Cerebellar nuclear complex (tissue), 1 donor: ENCODE measurements at places on chromosomes 12 and 14.

GRCh38 chr12:60278209-60278608, 682.4 kb downstream of the SLC16A7 start:
- DNase-seq: no peak

- no peak for DNase-seq
Observed at GRCh38 chr12:2486796-2487195, 308.0 kb upstream of the FKBP4 start.

- no peak for DNase-seq
Observed at GRCh38 chr12:85072826-85073225, 36.7 kb downstream of the LRRIQ1 start.

GRCh38 chr14:52000019-52000582, 10.8 kb downstream of the RTRAF start:
- no peak for DNase-seq

GRCh38 chr12:50745861-50746260, 18.0 kb upstream of the ATF1 start:
- no peak for DNase-seq

DNA sequence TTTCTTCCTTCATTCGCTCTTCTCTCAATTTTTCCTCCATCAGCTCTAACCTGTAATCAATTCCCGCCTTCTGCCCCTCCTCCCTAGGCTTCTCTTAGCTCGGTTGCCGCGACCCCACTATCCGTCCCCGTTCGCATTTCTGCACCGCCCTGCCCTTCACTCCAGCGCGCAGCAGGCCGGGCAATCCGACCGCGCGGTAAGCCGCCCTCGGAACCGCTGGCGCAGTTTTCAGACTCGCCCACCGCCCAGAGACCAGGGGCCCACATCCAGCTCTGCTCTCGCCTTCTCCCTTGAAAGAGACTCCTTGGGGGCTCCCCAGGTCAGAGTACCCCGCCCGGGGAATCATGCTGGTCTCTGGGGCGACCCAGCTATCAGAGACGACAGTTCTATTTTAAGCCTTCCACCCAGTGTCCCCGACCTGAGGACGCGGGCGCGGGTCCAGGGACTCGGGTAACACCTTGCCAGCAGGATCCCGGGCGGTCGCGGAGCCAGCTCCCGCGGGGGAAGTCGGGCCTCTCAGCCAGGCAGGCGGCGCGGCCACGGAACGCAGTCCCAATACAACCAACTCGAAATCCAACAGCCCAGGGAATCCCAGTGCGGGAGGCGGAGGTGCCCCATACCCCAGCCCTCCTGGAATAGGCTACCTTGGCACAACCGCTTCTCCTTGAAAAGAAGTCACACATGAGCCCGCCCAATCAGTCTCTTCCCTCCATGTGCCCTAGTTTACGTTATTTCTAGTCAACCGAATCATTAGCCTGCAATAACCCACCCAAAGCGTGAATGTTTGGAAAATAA, 5.7 kb upstream of the SLC38A4 start:
- no peak for DNase-seq

GRCh38 chr12:39771456-39771855, 151.9 kb upstream of the ABCD2 start:
- DNase-seq: no peak

GRCh38 chr14:53408175-53408879, 255.2 kb upstream of the DDHD1 start:
- no peak for DNase-seq

DNA sequence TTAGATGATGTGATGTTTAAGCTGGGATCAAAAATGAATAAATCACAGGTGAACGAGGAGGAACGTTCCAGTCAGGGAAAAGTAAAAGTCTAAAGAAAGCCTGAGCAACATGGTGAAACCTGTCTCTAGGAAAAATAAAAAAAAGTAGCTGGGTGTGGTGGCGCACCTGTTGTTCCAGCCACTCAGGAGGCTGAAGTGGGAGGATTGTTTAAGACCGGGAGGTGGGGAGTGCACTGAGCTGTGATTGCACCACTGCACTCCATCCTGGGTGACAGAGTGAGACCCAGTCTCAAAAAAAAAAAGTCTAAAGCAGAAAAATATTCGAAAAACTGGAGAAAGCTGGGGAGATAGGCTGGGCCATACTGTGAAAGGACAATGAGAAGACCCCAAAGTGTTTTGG, 39.2 kb upstream of the SOCS2 start:
- no peak for DNase-seq

DNA sequence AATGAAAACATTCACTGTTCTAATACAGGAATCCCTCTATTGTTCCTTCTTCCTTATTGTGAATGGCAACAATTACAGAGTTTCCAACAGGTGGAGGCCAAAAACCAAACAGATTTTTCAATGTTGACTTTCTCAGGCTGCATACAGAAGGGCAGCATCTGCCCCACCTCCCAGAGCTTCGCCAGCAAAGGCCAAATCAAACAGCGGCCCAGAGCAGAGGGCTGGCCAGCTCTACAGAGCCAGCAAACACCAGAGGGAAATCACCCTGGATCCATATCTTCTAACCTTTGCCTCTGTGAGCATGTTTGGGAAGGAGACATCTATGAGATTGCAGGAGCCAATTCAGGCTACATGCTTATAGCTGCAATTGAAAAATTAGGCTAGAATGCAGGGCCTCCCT, 4.4 kb upstream of the CRACR2A start:
- no peak for DNase-seq

DNA sequence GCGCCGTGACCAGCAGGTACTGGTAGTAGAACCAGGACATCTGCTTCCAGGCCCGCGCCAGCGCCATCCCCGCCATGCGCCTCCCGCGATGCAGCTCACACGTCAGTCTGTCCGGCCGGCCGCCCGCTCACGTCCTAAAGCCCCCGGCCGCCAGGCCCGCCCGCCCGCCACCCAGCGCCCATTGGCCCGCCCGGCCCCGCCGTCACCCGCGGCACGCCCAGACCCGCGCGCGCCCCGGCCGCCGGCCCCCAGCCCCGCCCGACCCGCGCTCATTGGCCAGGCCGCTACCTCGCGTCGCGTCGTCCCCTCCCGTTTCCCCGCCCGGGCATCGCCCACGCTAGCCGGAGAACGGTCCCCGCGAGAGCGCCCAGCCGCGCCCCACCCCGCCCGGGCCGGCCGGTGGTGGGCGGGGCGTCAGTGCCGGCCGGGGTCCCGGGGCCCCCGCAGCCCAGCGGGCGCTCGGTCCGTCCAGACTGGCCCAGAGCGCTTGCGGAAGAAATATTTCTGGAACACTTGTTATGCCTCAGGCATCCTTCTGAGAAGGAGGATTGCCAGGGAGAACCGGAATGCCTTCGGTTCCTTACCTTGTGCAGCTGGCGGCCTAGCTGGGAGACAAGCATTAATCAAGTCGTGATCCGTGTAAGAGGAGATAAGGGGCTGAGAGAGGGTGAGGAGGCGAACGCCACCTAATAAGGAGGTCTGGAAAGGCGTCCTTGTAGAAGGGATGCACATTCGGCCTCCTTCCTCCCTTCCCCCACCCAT, at the start of gene SPTSSA:
Gene SPTSSA, minus strand, starts transcription at position 109 of the 762 bp plus-strand sequence. Its CDS starts 33 bp downstream, at position 76.
- peak; percentile 50 for DNase-seq

GRCh38 chr14:95490138-95490509, 26.3 kb downstream of the SYNE3 start:
- DNase-seq: no peak

- no peak for DNase-seq
Observed at GRCh38 chr12:46717868-46718267, 107.9 kb downstream of the SLC38A4 start.

GRCh38 chr12:105865886-105866285, 272.9 kb downstream of the NUAK1 start:
- no peak for DNase-seq

DNA sequence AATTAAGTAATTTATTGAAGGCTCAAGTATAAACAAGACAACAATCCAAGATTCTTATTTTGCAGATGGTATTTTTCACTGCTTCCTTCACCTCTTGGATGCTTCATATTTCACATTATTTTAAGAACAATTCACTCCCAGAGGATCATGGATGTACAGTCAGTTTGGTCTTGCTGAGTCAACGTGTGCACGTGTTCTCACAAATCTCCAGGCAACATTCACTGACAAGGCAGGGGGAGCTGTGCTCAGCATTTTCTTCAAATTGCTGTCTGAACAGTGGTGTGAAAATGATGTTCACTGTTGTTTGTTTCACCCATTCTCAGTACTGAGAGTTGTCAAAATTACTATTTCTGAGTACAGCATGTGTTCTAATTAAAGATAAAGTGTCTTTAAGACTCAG, 118.3 kb upstream of the SLC38A4 start:
- DNase-seq: no peak

- DNase-seq: no peak
Observed at GRCh38 chr12:110763583-110763982, 20.9 kb upstream of the PPP1CC start.
